NCI-H2081 (cell line): ENCODE measurements at places on chromosomes 7 and 10.
A peak's percentile ranks its signal among the peaks of the same experiment; 100 is the strongest.

- no peak for DNase-seq
Observed at GRCh38 chr10:43960981-43961380, 312.3 kb upstream of the ZNF32 start.

DNA sequence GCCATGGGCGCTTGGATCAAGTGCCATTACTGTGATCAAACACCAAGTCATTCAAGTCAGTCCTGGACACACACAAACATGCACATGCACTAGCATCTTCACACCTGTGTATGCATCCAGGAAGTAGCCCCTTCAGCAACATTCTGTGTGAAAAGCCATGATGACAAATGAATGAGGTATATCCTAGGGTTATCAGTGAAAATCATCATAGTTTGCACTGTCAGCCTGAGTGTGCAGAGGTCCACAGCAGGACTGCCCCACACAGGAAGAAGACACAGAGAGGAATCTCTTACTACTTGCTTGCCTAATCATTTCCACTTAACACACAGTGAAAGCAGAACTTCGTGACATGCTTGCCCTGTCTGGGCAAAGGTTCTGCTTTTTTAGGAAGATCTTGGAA is 184.0 kb upstream of the ADO start:
- DNase-seq, result no peak

GRCh38 chr7:86667732-86668131 is 24.0 kb downstream of the GRM3 start:
- DNase-seq, result peak; percentile 58

- DNase-seq, result no peak
Observed at GRCh38 chr10:37436357-37436756, 311.0 kb downstream of the ANKRD30A start.

- no peak for DNase-seq
Observed at GRCh38 chr10:306675-307185, 171.5 kb downstream of the ZMYND11 start.

- peak; percentile 83 for DNase-seq
Observed at GRCh38 chr7:33895025-33895804, 10.1 kb upstream of the BMPER start.
